Stomach (tissue), 19 donors: ENCODE measurements at places on chromosomes 4 and X. TPM values are rescaled to one million over a fixed set of nuclear protein-coding genes. Genes with fewer than 3 reads are reported as not detected.

SOD3 gene
- total RNA-seq = 18.9 TPM

DNA sequence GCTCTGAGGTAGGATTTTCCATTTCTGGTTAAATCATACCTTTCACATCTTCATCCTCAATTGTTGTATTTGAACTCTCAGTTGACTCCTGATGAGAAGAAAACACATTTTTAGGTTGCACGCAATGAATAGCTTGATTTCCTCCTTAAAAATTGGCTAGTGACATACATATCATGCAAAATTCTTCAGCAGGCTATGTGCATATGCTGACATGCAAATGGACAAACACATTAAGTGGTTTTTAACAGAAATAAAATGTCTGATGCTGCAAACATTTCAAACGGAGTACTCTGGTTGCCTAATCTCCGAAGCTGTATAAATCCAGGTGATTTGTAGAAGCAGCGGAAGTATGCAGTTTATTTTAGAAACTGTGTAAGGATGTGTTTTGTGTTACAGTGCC, 261.1 kb downstream of the CAMK2D start:
- H3K27ac ChIP-seq = no peak overlapping the region
- H3K27me3 ChIP-seq = no peaks in the 10 kb centered on the region
- H3K4me1 ChIP-seq = no peaks in the 10 kb centered on the region
- H3K4me3 ChIP-seq = no peak overlapping the region
- H3K36me3 ChIP-seq = peaks cover 38% of the 10 kb centered on the region
- DNase-seq = no peak

GRCh38 chr4:3871181-3871852, 105.1 kb downstream of the ADRA2C start:
- peak; percentile 66 for DNase-seq
- peaks cover 14% of the 10 kb centered on the region for H3K4me1 ChIP-seq

DNA sequence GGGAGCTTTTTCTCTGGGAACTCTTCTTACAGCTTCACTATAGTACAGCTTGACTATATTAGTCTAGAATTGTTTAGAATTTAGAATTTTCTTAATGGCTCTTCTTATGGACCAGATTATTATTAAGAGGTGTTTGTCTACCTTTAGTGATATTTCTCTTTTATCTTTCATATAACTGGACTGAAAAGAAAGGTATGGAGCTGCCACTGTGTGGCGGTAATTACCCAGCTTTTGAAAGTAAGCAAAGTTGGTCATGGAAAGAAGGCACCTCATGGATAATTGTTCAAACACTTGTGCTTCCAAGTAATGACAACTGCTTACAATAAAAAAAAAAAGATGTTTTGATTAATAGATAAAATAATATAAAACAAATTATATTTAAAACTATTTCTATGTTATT, 1112.5 kb downstream of the TECRL start:
- H3K36me3 ChIP-seq = no peaks in the 10 kb centered on the region
- H3K27ac ChIP-seq = no peak overlapping the region
- no peaks in the 10 kb centered on the region for H3K27me3 ChIP-seq
- H3K4me3 ChIP-seq = no peak overlapping the region

DNA sequence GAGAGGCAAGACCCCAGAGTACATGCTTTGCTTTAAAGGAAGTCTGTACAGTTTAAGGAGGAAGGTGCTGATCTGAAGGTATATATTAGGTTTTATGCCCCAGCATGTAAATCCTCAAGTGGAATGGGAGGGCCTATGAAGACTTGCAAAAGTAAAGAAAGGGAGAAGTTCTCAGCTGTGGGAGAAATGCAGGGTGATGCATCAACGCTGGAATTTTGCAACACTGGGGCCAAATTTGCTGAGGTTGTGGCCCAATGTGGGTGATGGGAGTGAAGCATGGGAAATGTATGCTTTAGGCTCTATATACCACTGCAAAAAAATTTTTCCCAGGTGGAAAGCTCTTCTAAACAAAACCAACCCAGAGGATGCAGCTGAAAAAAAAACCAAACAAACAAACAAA, 33.8 kb upstream of the GPR174 start:
- no peaks in the 10 kb centered on the region for H3K4me1 ChIP-seq
- H3K36me3 ChIP-seq = no peaks in the 10 kb centered on the region
- H3K4me3 ChIP-seq = no peak overlapping the region
- no peaks in the 10 kb centered on the region for H3K27me3 ChIP-seq
- H3K27ac ChIP-seq = no peak overlapping the region

GRCh38 chr4:101355767-101356702, 8.7 kb upstream of the PPP3CA start:
- H3K4me1 ChIP-seq = peaks cover 14% of the 10 kb centered on the region
- H3K4me3 ChIP-seq = no peak overlapping the region
- H3K27me3 ChIP-seq = no peaks in the 10 kb centered on the region
- no peaks in the 10 kb centered on the region for H3K36me3 ChIP-seq
- no peak for DNase-seq

STATH gene
- not detected for total RNA-seq

DNA sequence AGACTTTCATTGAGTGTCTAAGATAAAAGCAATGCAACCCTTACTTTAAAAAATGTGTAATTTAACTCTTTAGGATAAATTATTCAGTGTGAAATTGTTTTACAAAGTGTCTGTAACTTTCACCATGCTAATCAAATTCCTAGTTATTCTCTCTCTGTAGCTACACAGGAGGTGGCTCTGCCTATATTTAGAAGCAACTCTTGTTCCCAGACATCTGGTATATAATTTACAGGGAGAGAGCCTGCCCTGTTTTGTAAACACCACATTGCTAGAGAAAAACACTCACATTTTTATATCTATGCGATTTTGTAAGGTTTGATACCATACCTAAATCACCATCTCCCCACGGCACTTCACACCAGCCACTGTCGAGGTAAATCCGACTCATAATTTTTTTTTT, 35.5 kb upstream of the SPATA4 start:
- no peaks in the 10 kb centered on the region for H3K27me3 ChIP-seq
- H3K36me3 ChIP-seq = no peaks in the 10 kb centered on the region
- H3K4me3 ChIP-seq = no peak overlapping the region
- H3K4me1 ChIP-seq = no peaks in the 10 kb centered on the region
- no peak overlapping the region for H3K27ac ChIP-seq

CT47C1 gene
- total RNA-seq = not detected
